ENCODE measurements at places on chromosomes 7 and 10.

- DNase-seq: peak; percentile 28
Measured at GRCh38 chr10:99845837-99846382, 63.5 kb downstream of the ABCC2 start.

GRCh38 chr7:2008936-2009540 is 223.7 kb downstream of the MAD1L1 start:
- DNase-seq: no peak

- DNase-seq: peak; percentile 84
Measured at GRCh38 chr10:91409869-91410637, at the start of gene HECTD2. Gene HECTD2 (plus strand): TSS chr10:91410344. CDS start chr10:91410439, 95 bp downstream.

GRCh38 chr7:99457050-99457649 is 8.8 kb downstream of the ATP5MF start:
- DNase-seq: no peak

- no peak for DNase-seq
Measured at GRCh38 chr10:73817826-73818225, 6.4 kb upstream of the NDST2 start.

GRCh38 chr7:40429826-40430225 is 295.0 kb downstream of the SUGCT start:
- DNase-seq: no peak

GRCh38 chr7:158403013-158403821 is 184.4 kb downstream of the PTPRN2 start:
- no peak for DNase-seq

GRCh38 chr10:131833013-131833412 is 67.8 kb upstream of the PPP2R2D start:
- no peak for DNase-seq

GRCh38 chr10:26430641-26431163 is 7.4 kb upstream of the APBB1IP start:
- no peak for DNase-seq

DNA sequence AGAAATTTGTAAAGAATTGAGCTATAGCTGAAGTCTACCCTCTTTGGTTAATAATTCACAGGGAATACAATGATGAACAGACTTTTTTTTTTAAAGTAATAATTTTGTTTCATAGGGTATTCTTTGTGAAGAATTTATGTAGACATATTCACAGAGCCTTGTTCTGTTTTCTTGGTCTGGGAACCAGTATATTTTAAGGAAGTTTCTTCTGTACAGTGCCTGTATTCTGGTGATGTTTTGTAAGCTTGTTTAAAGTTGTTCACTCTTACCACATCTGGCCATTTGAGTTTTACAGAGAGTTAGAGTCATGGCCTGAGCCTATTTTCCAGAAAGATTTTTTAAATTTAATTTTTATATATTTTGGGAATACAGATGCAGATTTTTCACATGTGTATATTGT is 70.3 kb downstream of the CCSER2 start:
- no peak for DNase-seq

DNA sequence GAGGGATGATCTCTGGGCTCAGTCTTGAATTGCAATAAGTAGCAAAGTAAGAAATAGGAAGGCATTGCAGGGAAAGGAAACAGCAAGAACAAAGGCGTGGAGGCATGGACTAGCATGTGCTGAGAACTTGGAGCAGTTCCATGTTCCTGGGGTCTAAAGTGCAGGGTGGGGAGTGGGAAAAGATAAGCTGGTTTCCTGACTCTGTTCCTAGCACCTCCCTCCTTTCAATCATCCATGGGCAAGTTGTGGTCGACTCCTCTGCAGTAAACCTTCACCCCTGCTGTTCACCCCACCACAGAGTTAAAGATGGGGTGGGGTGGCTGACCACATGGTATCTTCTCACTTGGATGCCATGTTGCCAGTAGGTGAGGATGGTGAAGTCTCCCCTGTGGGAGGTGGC is 29.6 kb downstream of the RPS24 start:
- no peak for DNase-seq

DNA sequence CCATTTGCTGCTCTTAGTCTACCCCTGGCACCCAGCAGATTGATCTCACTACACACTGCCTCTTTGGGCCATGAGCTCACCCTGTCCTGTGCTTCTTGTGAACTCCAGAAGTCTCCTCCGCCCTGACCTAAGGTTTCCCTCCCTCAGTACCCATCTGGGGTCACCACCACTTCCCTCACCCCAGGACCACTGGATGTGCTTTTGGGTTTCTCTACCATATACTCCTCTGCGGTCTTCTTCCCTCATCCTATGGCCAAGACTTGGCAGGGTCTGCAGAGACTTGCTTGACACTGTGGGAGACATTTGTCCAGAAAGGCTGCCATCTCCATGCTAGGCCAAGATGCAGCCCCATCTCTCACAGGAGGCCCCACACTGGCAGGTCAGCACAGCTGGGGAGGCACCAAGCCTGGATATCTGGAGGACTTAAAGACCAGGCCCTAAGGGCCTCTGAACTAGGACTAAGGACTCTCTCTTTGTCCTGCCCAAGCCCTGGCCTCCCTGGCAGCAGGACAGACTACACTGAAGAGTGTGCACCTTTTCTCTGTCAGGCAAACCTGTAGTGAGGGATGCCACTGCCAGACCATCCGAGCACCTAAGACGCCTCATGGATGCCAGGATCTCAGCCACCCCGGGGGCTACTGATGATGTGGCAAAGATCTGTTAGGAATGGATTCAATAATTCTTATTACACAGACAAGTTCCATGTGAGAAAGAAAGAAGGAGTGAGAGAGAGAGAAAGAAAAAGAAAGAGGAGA is 134.6 kb downstream of the ZNF467 start:
- DNase-seq: no peak

- DNase-seq: no peak
Measured at GRCh38 chr10:33709008-33709753, 374.7 kb upstream of the NRP1 start.

GRCh38 chr7:641269-641671 is 85.2 kb upstream of the DNAAF5 start:
- no peak for DNase-seq

GRCh38 chr7:128909625-128910568 is 612 bp downstream of the KCP start:
- no peak for DNase-seq

GRCh38 chr7:145216866-145217265 is 381.0 kb upstream of the TPK1 start:
- no peak for DNase-seq

DNA sequence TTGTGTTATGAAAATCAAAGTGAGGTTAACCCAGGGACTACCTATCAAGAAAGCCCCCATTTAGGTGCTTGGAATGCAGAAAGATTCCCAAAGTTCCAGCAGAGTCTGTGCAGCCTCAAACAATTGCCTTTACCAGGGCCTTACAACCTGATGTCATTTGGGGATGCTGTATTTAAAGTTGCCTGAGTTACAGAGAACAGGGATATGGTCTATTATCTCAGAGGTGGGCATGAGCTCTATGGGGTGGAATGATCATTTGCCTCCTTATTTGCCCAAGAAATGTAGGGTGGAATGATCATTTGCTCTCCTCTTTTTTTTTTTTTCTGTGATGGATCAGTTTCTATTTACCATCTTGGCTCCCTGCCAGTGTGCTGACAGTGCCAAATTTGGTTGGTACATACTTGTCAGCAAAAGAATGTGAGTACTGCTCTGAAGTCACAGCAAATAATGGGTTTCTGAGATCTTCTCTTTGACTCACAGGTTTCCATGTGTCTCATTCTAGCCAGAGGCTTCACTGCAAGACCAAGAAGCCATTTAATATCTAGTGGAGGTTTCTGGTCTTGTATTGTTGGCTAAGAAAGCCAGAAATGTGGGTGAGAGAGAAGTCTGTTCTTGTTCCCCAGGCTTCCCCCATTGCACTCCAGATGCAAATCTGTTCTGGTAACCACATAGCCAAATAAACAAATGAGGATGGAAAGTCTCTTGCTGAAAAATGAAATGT is 45.5 kb upstream of the ZNRF2 start:
- DNase-seq: no peak

GRCh38 chr7:86961686-86962085 is 97.8 kb downstream of the ELAPOR2 start:
- DNase-seq: no peak

- DNase-seq: no peak
Measured at GRCh38 chr7:68423356-68423755, 1174.9 kb upstream of the AUTS2 start.

- no peak for DNase-seq
Measured at GRCh38 chr7:23000597-23001360, 13.2 kb downstream of the HYCC1 start.

- no peak for DNase-seq
Measured at GRCh38 chr7:115409682-115410433, 488.0 kb downstream of the MDFIC start.

- no peak for DNase-seq
Measured at GRCh38 chr10:34889004-34889869, 74.1 kb upstream of the PARD3 start.

DNA sequence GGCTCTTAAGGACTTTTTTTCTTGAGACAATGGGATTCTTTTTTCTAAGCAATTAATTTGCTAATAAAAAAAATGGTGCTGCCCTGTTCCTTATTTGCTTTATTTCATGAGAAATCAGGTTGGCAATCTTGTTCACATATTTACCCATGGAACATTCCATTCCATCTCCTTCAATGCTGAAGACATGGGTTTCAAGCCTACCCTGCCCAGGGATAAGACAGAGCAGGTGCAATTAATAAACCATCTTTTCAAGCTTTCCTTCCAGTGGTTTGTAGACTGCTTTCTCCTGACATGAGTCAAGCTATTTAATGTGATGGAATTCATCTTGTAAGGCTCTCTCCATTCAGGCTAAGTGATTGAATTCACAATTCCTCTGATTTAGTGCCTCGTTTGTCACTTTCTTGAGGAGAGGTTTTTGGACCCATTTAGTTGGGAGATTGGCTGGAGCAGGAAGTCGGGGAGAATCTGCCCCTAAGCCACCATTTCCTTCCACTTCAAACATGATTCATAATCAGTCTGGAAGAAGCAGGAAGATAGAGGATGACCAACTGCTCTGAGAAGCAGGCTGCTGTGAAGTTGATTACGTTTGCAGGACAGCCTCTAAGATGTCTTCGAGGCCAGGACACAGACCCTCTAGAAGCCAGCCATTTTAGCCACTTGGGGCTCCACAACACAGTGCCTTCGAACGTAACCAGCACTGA is 552.4 kb upstream of the GALNT17 start:
- DNase-seq: no peak

DNA sequence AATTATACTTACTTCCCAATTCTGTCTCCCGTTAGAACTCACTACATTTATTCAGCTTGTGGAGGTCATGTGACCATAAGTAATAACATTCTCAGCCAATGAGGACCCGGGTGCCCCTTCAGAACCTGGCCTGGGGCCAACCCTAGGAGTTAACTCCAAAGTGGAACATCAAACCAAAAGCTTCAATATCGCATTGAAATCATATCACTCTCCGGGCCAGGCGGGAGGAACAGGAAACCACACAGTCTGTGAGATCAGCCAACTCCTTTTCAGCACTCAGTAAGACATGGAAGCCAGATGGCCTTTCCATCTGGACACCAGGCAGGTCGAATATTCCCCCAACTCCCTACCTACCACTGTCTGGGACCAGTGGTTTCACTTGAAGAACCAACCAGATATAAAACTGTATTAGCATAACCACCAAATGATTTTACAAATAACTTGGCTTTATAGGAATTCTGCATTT is 5.5 kb downstream of the CREB3L2 start:
- no peak for DNase-seq

DNA sequence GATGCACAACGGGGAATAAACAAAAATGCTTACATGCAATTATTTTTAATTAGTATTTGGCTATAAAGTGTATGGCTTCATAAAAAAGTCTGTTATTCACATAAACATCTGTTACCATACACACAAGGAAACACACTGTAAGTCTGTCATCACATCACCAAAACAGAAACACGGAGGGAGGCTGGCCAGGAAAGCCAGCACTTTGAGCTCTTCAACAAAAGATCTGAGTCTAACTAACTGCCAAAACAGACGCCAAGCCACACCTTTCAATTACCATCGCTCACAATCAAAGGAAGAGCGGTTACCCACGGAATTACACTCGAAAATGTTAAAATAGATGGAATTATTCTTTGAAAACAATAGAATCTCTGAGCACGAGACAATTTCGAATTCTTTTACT is 49.2 kb upstream of the MGMT start:
- DNase-seq: no peak

- no peak for DNase-seq
Measured at GRCh38 chr10:86226781-86227201, 139.8 kb downstream of the GRID1 start.

GRCh38 chr10:1227510-1228402 is 171.6 kb downstream of the WDR37 start:
- DNase-seq: no peak

DNA sequence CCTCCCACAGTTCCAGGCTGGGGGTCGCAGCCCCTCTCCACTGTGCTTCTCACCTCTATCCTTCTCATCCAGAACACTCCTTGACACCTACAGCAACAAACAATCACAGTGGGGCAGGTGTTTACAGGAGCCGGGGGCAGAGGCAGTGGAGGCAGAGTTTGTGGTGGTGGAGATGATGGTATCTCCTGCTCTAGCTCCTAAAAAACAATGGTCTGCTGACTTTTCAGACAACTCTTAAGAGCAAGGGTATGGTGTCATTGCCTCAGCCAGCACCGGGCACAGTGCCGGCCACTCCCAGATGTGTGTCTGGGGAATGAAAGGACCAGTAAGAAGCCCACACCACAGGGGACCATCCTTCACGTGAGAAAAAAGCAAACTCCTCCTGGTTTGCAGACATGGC is 36.3 kb upstream of the ANTXRL start:
- DNase-seq: no peak

GRCh38 chr7:87512906-87513305 is 37.4 kb upstream of the ABCB4 start:
- DNase-seq: no peak

- no peak for DNase-seq
Measured at GRCh38 chr10:70292004-70292403, 8.2 kb upstream of the NPFFR1 start.

DNA sequence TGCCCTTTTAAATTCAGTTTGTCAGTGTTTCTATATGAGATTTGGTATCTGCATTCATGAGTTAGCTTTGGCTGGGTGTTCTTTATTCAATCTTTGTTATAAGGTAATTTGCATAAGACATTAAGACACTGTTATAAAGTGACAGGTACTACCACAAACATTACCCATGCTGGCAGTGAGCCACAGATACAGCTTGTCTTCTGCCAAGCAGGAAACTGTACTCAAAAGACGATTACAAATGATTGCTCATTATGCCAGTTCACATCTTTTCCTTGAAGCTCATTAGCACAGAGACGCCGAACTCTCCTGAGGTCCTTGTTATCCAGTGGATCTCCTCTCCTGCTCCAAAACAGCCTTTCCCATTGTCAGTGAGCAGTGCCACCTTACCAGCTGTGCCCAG is 30.4 kb downstream of the AMPH start:
- DNase-seq: no peak

GRCh38 chr10:123999956-124000615 is 93.3 kb downstream of the CHST15 start:
- DNase-seq: no peak

- DNase-seq: peak; percentile 23
Measured at GRCh38 chr10:73159038-73159648, 8.7 kb downstream of the ECD start.

- DNase-seq: no peak
Measured at GRCh38 chr7:133051066-133051465, 30.8 kb downstream of the CHCHD3 start.

GRCh38 chr7:29310625-29311024 is 116.0 kb downstream of the CHN2 start:
- no peak for DNase-seq

GRCh38 chr10:35091994-35092790 is 2.1 kb upstream of the CUL2 start:
- DNase-seq: no peak

- DNase-seq: no peak
Measured at GRCh38 chr10:96369890-96370583, 11.2 kb upstream of the OPALIN start.

- DNase-seq: no peak
Measured at GRCh38 chr7:107007007-107007891, 37.3 kb upstream of the PRKAR2B start.
